ENCODE measurements at places on chromosomes 2 and 18.

DNA sequence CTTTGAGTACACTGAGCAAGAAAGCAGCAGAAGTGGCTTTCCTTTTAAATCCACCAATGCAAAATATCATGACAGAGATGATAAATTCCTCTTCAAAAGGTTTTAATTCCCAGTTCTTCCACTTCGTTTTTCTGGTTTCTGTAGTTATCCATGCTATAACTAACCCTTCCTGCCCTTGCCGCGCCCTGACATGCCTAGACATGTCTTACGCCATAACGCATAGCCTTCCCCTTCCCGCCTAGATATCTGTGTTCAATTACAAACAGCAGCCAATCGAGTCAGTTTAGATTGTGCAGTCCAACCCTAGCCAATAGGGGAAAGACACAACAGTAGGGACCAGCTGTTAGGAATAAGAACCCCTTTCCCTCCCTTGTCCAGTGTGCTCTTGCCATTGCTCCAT, 16.1 kb downstream of the PRPF40A start:
- DNase-seq, result no peak

GRCh38 chr2:54859416-54859815, 136.0 kb downstream of the EML6 start:
- no peak for DNase-seq

DNA sequence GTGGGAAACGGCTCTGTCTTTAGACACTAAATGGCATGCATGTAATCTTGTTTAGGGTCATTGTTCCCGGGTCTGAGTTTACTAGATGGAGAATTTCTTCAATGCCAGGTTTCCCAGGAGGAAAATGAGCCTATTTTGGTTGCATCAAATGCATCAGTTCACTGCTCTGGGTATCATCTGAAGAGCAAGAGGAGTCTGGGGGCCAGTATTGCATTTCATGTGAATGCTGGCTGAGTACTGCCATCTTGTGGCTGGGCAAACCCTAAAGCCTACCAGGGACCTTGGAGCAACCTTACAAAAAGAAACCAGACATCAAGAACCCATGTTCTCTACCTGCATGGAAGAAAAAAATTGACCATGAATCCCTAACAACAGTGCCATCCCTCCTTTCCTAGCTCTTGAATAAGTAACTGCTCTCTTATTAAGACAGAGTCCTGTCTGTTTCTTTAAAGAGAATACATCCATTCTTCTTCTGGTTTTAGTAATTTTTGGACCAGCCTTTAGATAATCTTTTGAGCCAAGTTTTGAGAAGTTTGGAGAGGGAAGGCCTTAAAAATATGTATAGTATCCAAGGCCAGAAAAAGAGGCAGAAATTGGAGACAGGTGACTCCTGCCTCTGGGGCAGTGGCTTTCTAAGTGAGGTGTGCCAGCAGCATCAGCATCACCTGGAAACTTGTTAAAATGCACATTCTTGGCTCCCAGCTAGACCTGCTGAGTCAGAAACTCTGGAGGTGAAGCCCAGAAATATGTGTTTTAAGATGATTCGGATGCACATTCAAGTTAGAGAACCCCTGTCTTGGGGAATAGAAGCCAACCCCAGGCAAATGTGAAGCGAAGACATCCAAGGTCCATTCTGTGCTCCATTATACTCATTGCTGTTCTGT, 261.0 kb upstream of the CXCR4 start:
- peak; percentile 55 for DNase-seq

GRCh38 chr18:78670778-78671391, 308.7 kb upstream of the SALL3 start:
- DNase-seq, result no peak

- DNase-seq, result peak; percentile 45
These were observed 96.8 kb downstream of the STPG4 start for GRCh38 chr2:47058003-47058931.

- DNase-seq, result peak; percentile 25
These were observed 10.3 kb downstream of the SNED1 start for GRCh38 chr2:241008711-241009121.

DNA sequence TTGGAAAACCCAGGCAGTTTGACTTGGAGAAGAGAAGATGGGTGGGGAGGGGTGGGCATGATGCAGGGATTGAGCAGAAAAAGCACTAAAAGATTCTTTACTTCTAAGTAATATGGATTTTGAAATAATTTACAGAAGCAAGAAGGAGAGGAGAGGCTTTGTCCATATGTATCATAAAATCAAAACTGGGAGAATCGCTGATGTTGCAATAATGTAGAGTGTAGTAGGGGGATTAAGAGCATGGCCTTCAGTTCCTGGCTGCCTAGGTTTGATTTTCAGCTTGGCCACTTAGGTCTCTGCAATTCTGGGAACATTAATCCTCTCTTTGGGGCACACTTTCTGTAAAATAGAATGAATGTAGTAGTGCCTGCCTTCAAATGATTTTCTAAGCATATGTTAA, 1760.4 kb upstream of the CELF4 start:
- DNase-seq, result no peak

- DNase-seq, result no peak
These were observed 262.4 kb downstream of the INSIG2 start for GRCh38 chr2:118350621-118351020.

DNA sequence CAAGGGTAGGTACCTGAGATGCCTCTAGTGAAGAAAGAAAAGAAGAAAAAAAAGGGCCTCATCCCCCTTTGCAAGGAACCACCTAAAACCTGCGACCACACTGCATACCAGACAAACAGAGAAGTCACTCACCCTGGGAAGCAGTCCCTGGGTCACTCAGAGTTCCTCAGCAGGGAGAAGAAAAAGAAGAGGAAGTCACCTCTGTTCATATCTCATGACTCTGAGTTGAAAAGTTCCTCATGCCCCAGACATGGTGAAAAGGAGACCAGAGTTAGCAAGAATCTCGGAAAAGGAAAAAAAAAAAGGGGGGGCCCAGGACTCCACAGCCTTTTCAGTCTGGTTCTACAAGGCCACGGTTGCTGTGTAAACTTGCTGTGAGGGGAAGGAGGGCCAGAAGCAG, 478.4 kb upstream of the NRXN1 start:
- no peak for DNase-seq
